ENCODE measurements at places on chromosomes 4 and X.

DNA sequence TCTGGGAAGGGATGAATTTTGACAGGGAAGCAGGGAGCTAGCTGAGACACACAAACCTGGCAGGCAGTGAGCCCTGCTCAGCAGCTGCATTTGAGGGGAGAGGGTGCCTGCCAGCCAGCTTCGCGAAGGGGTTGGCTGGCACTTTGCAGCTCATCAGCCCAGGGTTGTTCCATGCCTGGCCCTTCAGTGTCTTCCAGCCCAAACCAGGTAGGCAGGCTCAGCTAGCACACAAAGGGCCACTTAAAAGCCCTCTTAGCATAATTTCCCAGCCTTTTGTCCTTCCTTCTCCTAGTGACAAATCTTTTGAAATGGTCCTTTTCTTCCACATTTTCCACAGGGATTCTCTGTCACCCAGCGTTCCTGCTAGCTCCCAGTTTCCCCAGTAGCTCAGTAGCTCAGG, 4.3 kb upstream of the FRMPD3 start:
- DNase-seq: no peak

DNA sequence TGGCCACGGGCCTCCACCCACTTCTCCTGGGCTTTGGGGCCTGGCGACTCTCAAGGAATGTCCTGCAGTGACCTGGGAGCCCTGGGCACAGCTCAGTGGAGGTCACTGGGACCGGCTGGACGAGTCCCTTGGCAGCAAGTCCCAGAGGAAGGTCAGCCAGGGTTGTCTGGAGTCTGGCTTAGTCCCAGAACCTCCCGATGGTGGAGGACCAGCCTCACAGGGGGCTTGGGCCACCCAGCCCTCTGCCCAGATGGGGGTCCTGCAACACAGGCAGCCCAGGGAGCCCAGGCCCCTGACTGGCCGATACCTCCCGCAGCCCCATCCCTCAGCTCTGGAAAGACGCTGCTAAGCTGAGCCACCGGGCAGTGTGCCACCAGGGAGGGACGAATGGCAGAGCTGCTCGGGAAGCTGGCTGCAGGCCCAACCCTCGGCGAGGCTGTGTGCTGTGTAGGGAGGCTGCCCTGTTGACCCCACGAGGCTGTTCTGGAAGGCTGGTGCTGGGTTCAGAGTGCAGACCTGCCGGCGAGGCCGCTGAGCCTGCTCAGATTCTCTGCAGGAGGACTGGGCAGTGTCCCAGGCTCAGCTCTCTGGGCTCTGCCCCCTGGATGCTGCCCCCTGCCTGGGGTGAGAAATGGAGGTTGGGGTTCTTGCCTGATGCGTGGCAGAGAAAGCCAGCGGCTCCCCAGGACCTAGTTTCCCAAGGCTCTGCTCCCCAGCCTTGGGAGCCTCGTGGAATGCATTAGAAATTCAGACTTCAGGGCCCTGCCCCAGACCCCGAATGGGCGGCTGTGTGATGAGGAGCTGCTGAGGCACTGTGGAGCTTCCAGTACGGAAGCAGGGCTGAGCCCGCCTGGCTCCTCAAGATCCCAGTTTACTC, 61.7 kb downstream of the ADRA2C start:
- no peak for DNase-seq

DNA sequence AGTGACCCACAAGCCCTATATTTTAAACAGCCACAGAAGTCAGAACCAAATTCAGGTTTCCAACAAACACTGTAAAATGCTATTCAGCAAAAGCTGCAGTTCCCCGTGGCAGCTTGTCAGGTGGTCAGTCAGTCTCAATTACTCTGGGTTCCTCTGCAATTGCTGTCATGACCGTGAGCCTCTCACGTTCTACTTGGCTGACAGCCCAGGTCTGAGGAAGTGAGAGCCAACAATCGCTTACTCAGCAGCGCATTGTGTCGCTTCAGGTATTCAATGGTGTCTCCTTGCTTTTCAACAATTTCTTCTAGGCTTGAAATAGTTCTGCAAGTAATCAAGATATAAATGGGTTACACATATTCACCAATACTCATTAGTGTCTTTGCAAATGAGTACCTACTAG, 25.8 kb downstream of the TRIM75 start:
- no peak for DNase-seq

DNA sequence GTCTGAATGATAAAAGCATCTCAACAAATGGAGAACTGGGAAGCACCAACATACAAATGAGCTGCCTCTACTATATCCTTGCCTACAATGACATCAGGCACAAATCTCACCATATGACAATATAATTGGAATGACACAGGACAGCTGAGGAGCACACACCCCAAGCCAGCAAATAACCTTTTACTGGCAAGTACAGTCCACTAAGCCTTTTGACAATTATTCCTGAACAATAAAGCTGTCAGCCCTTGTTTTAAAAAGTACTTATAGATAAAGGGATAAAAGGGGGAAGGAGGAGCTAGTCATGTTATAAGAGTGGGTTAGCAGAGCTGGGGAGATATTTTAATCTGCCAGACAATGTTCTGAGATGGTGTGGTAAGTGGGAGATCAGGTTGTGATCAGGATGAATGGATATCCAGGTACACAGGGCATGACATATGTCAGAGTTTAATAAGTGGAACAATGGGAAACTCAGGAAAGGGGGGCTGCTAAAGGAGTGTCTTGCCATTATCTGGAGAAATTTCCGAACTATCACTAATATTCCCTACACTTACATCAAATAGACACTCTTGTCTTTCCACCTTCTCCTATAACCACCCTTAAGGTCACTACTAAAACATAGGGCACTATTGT, 127.6 kb downstream of the GPC3 start:
- DNase-seq: no peak

- DNase-seq: peak; percentile 3
Measured at GRCh38 chrX:115892056-115892708, 278.4 kb upstream of the AGTR2 start.

GRCh38 chr4:122784261-122784660, 42.4 kb upstream of the FGF2 start:
- DNase-seq: no peak

DNA sequence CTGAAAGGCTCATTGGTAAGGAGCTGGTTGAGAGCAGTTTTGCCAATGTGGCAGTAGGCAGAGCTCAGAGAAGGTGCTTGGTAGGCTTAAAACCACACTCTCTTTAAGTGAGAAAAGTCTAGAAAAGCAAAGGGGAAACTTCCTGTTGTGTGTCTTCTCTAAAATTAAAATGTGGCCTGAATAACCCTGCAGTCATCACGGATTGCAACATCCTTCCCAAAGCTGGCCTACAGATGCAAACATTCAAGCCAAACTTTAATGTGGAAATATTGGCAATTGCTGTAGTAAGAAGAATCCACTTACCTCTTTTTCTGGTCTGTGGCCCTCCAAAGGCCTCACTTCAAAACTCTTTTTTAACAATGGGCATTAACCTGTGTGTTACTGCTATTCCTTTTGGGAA, 348.5 kb downstream of the OPHN1 start:
- DNase-seq: no peak

Measured in HCT116 (cell line).